ENCODE measurements at places on chromosomes 6 and 20. TPM values are rescaled to one million over a fixed set of nuclear protein-coding genes. Genes with fewer than 3 reads are reported as not detected.
A peak's percentile ranks its signal among the peaks of the same experiment; 100 is the strongest.

DNA sequence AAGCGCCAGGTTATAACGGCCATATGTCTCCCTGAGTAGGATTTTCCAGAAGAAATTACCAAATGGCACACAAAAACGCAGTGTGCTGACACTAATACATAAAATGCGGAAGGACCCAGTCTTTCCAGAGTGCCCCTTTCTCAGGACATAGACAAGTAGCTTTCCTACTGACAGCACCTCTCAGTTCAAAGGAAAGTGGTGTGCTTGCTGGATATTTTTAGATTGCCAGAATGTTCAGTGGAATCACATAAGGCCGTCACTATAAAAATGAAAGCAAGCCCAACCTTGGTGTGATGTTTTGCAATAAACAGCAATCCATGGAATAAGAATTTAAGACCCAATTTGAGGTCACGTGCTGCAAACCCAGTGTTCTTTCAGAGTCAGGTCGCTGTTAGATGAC lies 135.5 kb upstream of the AGPAT4 start:
- no peak for DNase-seq

- DNase-seq = no peak
Observed at GRCh38 chr6:43831191-43831590, 61.2 kb downstream of the VEGFA start.

DNA sequence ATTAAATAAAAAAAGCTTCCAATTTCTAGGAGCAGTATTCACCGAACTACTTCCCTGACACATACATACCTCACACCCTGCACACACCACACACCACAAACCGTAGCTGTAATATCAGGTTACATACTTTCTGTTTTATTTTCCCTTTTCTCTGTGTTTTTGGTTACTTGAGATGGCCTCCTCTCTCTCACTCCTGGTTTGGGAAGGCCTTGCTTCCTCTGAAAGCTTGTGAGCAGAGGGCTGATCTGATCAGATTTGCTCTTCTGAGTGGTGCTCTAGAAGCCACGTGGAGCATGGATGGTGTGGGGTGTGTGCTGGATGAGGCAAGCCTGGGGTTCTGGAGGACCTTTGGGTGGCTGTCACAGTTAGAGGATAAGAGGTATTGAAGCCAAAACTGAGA lies 20.9 kb downstream of the UTRN start:
- no peak for DNase-seq

- DNase-seq = no peak
Observed at GRCh38 chr6:31246051-31246521, 25.8 kb downstream of the HLA-C start.

DNA sequence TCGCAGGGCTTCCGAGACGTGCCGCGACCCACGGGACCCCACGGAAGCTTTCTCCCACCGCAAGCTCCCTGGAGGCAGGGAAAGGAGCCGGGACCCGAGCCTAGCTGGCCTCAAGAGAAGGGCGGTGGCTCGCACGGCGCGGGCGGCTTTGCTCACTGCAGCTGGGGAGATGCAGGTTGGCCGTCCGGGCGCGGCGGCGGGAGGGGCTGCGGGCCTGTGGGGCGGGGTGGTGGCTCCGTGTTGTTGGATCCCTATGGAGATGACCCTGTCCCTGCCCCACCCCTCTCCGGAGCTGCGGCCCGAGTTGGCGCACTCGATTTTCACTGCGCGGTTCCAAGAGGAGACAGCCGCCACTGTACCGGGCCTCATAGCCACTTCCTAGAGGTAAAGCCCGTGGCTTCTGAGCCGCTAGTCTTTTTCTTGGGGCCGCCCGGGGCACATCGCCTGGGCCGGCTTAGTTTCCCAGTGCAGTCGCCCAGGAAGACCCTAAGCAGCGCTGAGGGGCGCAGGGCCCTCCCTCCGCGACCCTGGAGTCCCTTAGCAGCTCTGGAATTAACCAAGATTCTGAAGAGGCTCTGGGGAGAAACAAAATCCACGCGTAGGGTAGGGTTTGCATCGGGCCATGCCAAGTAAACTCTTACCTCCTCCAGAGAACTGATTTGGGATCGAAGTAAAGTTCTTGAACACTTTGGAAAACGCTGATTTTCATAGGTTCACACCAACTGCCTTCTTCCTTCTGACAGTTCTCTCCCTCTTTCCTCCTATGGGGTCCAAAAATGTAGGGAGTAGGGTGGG lies at the start of gene ECT2L:
TSS of gene ECT2L (plus strand) at position 279 of the 795 bp plus-strand sequence. CDS start 17,188 bp downstream, outside the sequence.
- DNase-seq = peak; percentile 69

- DNase-seq = no peak
Observed at GRCh38 chr6:33853736-33854135, 49.9 kb upstream of the MLN start.

DNA sequence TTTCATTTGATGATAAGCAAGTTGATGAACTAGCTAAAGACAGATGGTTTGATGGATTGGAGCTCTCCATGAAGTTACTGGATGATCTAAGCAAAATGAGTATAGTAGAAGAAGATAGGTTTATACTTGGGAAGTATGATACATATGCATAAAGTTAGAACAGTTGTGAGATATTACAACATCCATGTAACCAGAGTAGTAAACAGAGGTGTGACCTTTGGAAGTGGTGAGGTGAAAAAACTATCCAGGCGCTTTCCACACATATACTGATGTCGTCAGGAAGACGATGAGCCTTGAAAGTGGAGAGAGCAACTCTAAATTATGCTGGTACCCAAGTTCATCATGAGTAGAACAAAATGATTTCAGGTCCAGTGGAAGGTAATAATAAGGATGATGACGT lies 271.0 kb downstream of the PTPRK start:
- DNase-seq = no peak

GRCh38 chr6:149225946-149226345 lies 91.6 kb upstream of the TAB2 start:
- DNase-seq = no peak

HDGFL1 gene
- not detected for total RNA-seq

RAD21L1 gene
- not detected for total RNA-seq

XKR7 gene
- 0.10 TPM for total RNA-seq

Data from mucosa of descending colon (tissue), 3 donors.